WTC11 (cell line): ENCODE measurements at places on chromosomes 2 and 18.

DNA sequence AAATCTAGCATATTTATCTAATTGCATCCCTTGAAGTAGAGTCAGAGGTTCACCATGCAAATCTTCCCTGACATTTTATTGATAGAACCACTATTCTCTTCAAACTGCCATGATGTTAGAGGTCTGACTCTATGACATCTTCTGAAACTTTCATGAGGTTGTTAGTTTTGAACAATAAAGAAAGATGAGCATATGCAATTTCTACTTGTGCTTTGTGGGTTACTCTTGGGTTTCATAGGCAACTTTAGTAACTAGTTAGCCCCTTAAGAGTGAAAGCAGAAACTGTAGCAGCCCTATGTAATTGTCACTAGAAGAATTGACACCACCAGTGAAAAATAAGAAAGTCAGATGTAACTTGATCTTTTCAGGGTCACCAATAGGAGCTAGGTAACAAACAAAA lies 53.1 kb upstream of the ZEB2 start:
- DNase-seq = no peak

GRCh38 chr2:190065839-190066238 lies 3.3 kb upstream of the MSTN start:
- no peak for DNase-seq

DNA sequence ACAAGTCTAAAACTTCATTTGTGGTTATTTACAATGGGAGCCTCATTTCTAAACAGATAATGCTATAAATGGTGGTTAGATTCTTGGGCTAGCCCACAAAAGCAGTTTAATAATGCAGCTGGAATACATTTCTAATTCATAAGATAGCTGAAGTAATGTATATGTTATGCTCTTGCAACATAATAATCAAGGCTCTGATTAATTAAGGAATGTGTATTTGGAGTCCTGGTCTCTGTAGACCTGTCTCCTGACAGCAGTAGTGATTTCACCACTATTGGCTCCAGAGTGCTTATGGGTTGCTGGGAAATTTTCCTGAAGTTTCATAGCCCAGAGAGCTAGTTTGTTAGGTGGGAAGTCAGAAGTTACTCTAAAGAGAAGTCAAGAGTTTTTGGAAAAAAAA lies 21.3 kb upstream of the CDC42EP3 start:
- no peak for DNase-seq

GRCh38 chr2:100938031-100939026 lies 63.8 kb upstream of the RPL31 start:
- no peak for DNase-seq

GRCh38 chr2:215984661-215985060 lies 28.7 kb downstream of the MREG start:
- DNase-seq = no peak

GRCh38 chr2:128360711-128361110 lies 42.0 kb upstream of the HS6ST1 start:
- DNase-seq = peak; percentile 7

DNA sequence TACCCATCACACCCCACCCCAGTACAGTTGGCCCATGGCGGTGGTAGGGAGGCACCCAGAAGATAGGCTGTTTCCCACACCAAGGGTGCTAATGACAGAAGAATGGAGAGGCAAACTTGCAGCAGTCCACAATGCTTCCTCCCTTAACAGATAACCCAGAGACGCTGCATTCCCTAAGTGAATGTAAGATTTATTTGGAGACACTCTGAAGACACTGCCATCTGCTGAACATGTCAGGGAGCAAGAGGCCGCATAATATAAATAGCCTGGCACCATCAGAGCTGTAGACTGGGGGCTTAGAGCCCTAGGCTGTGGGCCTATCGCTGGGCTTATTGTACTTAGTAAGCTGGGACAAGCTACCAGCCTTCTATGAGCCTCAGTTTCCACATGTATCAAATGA lies 2.2 kb upstream of the IWS1 start:
- no peak for DNase-seq

- no peak for DNase-seq
Observed at GRCh38 chr2:53609551-53609950, 158.1 kb upstream of the CHAC2 start.

DNA sequence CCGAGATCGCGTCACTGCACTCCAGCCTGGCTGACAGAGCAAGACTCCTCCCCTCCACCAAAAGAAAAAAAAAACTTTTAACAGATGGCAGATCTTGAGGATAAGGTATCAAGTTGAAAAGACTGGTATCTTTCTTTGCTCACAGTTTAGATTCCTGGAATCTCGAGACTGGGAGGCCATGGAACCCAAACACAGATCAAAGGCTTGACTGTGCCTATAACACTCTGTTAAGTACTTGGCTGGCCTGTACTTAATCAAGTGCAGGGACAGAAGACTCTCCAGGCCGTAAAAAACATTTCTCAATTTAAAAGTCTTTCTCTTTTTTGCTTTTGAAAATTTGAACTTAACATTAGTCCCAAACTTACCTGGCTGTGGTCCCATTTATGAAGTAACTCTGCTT lies 107.1 kb upstream of the ZNF516 start:
- DNase-seq = no peak

GRCh38 chr2:43157506-43158246 lies 68.7 kb downstream of the ZFP36L2 start:
- DNase-seq = no peak

DNA sequence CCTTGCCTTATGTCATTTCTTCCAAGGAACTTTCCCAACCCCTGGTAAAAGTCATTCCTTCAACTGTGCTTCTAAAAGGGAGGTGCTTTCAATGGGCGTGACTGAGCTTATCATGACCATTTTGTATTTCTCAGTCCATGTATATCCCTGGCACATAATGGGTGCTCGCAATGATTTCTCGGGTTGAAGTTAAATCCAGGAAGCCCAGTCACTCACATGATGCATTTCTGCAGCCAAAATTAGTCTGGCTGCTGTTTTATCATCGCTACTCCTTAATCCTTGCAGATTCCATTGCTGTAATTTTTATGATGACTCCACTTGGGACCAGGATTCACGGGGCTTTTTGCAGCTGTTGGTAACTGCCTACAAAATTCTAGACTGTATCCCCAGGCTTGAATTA lies 25.9 kb upstream of the RFX8 start:
- DNase-seq = no peak

DNA sequence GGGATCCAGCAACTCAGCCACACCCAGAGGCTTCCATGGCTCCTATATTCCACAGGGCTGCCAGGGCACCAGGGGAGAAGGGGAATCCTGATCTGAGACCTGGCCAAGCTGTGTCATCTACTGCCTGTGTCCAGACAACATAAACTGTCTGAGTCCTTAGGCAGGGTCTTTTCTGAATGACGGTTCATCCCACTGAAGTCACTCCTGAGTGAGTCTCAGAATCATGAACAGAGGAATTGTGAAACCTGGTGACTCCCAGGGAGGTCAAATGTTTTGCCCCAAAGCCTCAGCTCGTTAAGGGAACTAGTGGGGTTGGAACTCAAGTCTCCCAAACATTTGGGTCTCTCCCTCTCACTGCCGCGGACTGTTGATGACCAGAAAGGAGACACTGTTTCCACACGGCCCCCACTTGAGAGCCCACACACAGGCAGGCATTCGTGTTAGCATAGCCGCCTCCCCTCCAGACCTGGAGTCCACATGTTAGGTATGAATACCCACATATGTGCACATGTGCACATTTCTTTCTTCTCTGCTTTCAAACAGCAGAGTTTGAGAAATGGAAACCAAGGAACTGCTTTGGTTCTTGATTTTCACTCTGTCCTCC lies 125.0 kb upstream of the MSH6 start:
- DNase-seq = no peak

- DNase-seq = no peak
Observed at GRCh38 chr2:53985646-53986045, 14.9 kb upstream of the PSME4 start.

DNA sequence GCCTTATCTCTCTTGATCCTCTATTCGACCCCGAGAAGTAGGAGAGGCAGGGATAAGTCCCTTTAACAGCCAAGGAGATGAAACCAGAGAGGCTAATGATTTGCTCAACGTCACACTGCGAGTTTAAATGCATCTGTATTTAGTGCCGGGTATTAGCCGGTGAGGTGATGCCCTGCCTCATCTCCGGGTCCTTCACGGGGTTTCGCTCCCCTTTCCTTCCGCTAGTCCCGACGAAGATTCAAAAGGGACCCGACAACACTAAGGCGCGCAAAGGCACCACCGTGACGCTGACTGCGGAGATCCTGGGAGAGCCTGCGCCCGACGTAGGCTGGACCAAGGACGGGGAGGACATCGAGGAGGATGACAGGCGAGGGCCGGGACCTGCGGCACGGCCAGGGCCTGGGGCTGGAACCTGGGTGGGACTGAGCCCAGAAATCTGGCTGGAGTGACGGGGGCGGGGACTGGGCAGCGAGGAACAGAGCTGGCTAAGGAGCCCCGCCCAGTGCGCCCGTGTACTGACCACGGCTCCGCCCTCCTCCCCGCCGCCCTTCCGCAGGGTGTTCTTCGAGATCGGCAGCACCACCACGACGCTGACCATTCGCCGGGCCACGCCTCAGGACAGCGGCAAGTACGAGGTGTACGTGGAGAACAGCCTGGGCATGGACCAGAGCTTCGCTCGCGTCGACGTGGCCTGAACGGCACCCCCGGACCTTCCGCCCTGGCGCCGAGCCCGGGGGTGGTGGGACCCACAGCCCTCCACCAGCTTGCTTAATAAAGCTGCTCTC lies 1.0 kb upstream of the GMPPA start:
- DNase-seq = peak; percentile 73

- DNase-seq = no peak
Observed at GRCh38 chr18:25223899-25224886, 127.8 kb downstream of the ZNF521 start.

GRCh38 chr18:59706499-59706898 lies 9.3 kb upstream of the CCBE1 start:
- no peak for DNase-seq

DNA sequence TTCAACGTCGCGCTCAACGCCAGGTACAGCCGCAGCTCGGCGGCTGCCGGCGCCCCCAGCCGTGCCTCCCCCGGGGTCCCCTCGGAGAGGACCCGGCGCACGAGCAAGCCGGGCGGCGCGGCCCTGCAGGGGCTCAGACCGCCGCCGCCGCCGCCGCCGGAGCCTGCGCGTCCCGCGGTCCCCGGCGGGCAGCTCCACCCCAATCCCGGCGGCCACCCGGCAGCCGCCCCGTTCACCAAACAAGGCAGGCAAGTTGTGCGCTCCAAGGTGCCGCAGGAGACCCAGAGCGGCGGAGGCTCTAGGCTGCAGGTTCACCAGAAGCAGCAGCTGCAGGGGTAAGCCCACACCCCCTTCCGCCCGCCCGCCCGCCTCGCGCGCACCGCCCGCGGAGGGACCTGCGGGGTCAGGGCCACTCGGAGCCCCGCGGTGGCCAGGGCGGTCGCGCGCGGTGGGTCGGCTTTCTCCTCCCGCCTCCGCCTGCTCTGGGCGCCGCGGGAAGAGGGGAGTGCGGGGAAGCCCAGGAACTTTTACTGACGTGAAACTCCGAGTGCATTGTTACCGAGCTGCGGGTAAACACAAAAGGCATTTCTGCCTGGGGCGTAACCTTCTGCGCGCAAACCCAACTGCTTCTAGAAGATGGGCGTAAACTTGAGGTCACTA lies 861 bp downstream of the LTBP1 start:
- DNase-seq = peak; percentile 72

- no peak for DNase-seq
Observed at GRCh38 chr2:192215096-192215877, 20.6 kb upstream of the TMEFF2 start.

DNA sequence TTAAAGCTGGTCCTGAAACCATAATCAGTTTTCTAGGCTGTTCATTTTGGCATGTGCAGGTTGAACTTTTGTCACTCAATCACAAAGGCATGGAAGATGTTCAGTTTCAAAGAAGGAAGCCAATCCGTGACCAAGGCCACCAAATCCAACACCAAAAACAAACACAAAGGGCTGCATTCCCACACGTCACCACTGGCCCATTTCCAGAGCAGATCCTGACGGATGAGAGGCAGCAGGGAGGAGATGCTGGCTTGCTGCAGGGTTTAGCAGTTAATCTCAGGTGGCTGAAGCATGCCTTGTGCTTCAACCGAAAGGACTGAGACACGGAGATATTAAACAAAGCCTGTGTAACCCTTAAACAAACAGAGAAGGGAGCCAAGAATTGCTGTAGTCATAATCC lies 191.9 kb upstream of the CTAGE1 start:
- no peak for DNase-seq

GRCh38 chr2:229231885-229232284 lies 39.2 kb downstream of the PID1 start:
- DNase-seq = no peak

- DNase-seq = no peak
Observed at GRCh38 chr2:156158808-156159207, 173.7 kb downstream of the NR4A2 start.

DNA sequence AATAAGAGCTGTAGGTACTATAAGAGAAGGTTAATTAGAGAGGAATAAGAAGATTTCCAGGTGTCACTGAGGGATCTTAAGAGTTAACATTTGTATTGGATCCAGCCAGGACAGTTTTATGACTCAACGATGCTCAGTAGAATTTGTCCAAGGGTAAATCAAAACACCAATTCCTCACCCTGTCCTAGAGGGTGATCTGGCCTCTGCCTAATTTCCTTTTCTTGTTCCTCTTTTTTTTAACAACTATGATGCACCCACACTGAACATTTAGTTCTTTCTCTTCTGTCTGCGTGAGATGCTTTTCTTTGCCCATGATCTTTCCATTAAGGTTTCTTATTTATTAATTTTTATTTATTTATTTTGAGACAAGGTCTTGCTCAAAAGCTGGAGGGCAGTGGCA lies 92.0 kb downstream of the PMS1 start:
- DNase-seq = no peak

- DNase-seq = no peak
Observed at GRCh38 chr2:51441786-51442185, 409.9 kb upstream of the NRXN1 start.

DNA sequence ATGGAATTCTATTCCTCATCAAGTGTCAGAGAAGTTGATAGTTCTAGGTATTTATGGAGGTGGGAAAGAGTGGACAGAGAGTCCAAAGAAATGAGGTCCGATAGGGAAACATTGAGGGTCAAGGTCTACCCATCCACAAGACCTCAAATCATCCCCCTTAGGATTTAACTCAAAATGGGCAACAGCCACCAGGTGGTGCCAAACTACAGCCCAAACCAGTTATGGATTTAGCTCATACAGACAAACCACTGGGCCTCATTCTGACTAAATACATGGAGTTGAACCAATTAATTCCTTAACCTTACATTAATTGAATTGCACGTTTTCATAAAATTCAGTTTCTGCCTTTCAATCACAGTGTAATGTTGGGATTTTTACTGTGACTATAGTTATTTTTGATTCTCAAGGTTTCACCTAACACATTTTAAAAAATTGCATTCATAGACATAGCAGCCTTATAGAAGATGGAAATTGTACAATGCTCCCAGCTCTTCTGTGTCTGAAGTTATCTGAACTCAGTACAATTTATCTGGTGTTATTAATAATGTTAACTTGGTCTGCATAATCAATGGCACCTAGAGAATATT lies 98.2 kb upstream of the HNMT start:
- peak; percentile 73 for DNase-seq

GRCh38 chr2:213238753-213239495 lies 45.3 kb upstream of the SPAG16 start:
- no peak for DNase-seq

DNA sequence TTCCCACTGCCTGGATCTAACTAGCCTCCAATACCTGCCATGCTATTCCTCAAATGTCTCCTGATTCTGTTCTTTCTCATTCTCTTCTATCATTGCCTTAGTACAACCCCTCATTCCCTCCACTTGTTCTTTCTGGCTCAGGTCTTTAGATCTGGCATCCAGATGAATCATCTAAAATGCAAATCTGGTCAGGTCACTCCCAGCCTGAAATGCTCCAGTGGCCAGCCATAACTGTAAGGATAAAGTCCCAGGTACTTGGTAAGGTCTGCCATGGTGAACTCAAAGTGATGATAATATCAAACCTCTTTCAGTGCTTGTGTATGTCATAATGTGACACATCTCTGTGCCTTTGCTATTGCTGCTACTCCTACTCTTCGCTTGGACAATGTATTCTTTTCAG lies 2.9 kb upstream of the SNRNP27 start:
- no peak for DNase-seq
